ENCODE measurements at places on chromosomes 6 and 20. TPM values are rescaled to one million over a fixed set of nuclear protein-coding genes. Genes with fewer than 3 reads are reported as not detected.

Gene SNHG17
- total RNA-seq: 4.6 TPM

Gene HLA-DOB
- total RNA-seq: not detected

Gene KHDC1
- total RNA-seq: 0.09 TPM

Gene SEMG1
- not detected for total RNA-seq

Gene TMEM217
- total RNA-seq: 5.8 TPM

Gene EFCAB8
- total RNA-seq: under 0.01 TPM

Gene MYT1
- 0.09 TPM for total RNA-seq

Gene TMEM74B
- 0.60 TPM for total RNA-seq

Gene CEP250
- 17.3 TPM for total RNA-seq

Gene STMND1
- total RNA-seq: not detected

Gene BNIP5
- total RNA-seq: not detected

Gene DDX43
- 0.33 TPM for total RNA-seq

Gene OTOR
- not detected for total RNA-seq

Gene RSPO3
- total RNA-seq: not detected

Gene BIRC7
- not detected for total RNA-seq

Gene ANGPT4
- total RNA-seq: not detected

Gene CFB
- total RNA-seq: 0.22 TPM

Gene HLA-DRB5
- not detected for total RNA-seq

Gene PACSIN1
- total RNA-seq: not detected

Gene POM121L2
- not detected for total RNA-seq

Gene SPTLC3
- 0.22 TPM for total RNA-seq

Gene CAP2
- total RNA-seq: 0.33 TPM

Gene DYNLT1
- 97.4 TPM for total RNA-seq

Gene LST1
- 0.26 TPM for total RNA-seq

Gene PHACTR1
- total RNA-seq: 0.77 TPM

Gene ECT2L
- total RNA-seq: not detected

Gene LTB
- total RNA-seq: 2.9 TPM

Gene BCKDHB
- total RNA-seq: 12.5 TPM

Gene MAS1
- total RNA-seq: not detected

Gene AGER
- total RNA-seq: 0.60 TPM

Gene PACRG
- total RNA-seq: 0.09 TPM

Gene ADTRP
- 0.11 TPM for total RNA-seq

Gene OPRM1
- total RNA-seq: not detected

Gene RUNX2
- total RNA-seq: under 0.01 TPM

Gene IRAK1BP1
- total RNA-seq: 3.2 TPM

Gene COL11A2
- 0.26 TPM for total RNA-seq

Gene ADGRF1
- total RNA-seq: not detected

Gene CFAP206
- total RNA-seq: under 0.01 TPM

Gene RAET1L
- total RNA-seq: not detected

Gene SNPH
- 0.54 TPM for total RNA-seq

Gene SPDEF
- not detected for total RNA-seq

Gene EEF1A2
- total RNA-seq: 7.9 TPM

Gene TMC2
- not detected for total RNA-seq

Gene CCN6
- not detected for total RNA-seq

Gene C6orf15
- not detected for total RNA-seq

Gene POU3F2
- total RNA-seq: not detected

Gene RBM24
- 0.22 TPM for total RNA-seq

Gene PI16
- total RNA-seq: under 0.01 TPM

Gene BHLHE23
- total RNA-seq: not detected

Gene GABRR1
- not detected for total RNA-seq

Gene LY6G6F
- total RNA-seq: not detected

Gene FILIP1
- 0.98 TPM for total RNA-seq

Gene NINL
- total RNA-seq: 29.6 TPM

Gene HAO1
- not detected for total RNA-seq

All from dermis lymphatic vessel endothelial cell (primary cell).